CD4-positive, alpha-beta T cell treated with Interleukin-17A for 4 hours (primary cell): ENCODE measurements at places on chromosomes 6 and 20.
A peak's percentile ranks its signal among the peaks of the same experiment; 100 is the strongest.

DNA sequence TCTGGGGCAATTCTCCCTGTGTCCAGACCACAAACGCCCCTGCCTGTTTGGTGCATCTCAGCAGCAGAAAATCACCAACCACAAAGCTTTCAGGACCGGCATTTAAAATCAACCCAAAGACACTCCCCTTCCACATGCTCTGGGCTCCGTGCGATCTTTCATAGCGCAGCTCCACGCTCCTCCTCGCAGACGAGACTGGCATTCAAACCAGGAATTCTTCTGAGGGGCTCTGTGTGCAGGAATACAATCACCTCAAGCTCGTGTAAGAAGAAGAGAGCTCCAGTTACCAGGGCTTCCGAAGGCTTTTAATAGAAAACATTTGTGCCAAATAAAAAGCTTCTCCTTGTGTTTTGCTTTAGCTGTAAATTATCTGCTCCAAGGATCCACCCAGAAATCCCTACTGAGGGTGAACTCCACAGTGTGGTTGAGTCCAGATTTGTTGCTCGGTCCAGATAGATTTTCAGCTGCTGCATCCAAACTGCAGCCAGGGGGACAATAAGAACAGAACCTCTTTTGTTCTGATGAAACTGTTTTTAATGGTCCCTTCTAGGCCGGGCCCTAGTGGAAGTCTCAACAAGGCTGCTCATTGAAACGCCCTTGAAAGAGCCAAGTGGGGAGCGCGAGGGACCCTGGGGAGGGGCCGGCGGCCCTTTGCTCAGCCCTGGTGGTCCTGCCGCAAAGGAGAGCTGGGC is 16.4 kb upstream of the BMP7 start:
- DNase-seq = no peak

DNA sequence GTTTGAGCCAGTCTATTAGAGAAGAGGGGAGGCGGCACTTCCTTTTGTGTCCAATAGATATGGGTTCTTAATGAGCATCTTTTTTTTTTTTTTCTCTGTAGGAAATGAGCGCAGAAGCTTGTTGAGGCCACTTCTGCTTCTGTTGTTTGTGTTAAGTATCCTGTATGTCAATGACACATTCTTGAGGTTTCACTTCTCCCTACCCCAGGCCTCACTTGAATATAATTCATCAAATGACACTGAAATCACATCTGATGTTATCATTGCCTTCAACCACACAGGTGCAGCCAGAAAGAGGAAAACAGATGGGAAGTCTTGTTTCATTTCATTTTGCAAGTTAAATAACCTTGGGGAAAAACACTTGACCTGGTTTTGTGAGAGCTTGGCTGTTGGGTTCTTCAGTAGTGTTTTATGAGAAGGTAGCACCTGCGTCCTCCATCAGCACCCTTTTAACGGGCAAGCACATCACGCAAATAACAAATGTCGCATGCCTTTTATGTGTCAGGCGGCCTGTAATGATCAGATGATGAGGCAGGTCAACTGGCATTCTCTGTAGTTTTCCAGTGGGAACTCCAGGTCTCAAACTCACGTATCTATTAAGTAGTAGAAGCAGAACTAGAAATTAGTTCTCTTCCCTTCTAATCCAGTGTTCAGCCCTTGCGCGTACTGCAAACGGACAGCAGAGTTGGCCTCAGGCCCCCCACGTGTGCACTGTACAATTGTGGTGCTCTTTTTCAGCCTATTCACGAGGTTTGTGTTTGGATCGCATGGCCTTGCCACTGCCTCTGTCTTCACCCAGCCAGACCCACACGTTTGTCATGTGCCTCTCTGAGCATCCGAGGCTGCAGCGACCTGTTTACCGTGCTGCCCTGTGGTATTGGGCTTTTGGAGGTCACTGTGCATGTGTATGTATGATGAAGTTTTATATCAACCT is 23.5 kb downstream of the PLEKHG1 start:
- no peak for DNase-seq

DNA sequence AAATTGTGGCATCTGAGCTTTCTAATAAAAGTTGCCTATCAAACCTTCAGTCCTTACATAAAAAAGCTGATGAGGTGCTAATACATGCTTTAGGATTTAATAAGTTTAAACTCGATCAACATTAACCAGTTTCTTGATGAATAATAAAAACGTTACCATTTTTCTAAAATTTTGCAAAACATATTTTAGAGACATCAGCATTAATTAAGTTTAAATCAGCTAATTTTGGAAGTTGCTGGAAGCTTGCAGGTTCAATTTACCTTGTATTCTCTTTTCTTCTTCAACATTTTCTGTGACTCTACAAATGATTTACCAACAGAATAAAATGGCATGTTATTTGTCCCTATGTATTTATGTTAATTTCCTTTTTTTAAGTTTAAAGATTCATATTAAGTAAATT is 365.3 kb upstream of the OPRM1 start:
- DNase-seq = no peak

GRCh38 chr6:55941702-55942101 is 66.3 kb upstream of the BMP5 start:
- DNase-seq = no peak

GRCh38 chr6:79737172-79737571 is 106.0 kb downstream of the SH3BGRL2 start:
- DNase-seq = no peak

- DNase-seq = no peak
Observed at GRCh38 chr20:41387444-41387851, 20.8 kb upstream of the EMILIN3 start.

GRCh38 chr20:25067102-25067987 is 9.4 kb upstream of the ACSS1 start:
- DNase-seq = no peak

GRCh38 chr6:88848870-88849269 is 114.5 kb downstream of the RNGTT start:
- no peak for DNase-seq

DNA sequence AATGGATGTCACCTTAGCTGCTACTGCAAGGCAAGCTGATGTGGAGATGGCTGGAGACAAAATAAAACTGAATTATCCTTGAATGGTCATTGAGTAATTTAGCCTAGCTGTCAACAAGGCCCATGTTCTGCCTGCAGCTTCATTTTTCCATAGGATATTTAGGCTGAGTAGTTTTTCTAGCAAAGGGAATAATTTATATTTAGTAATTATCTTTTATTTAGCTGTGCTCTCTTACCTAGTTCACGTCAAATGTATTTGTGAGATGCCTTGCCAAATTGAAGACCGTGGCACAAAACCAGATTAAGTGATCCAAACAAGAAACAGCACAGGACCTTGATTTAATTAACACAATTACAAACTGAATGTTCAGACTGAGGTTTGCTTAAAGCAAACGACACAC is 77.4 kb upstream of the CEP162 start:
- no peak for DNase-seq

GRCh38 chr6:44217332-44218143 is 812 bp downstream of the MYMX start:
- DNase-seq = no peak

- peak; percentile 16 for DNase-seq
Observed at GRCh38 chr20:64256282-64256935, 861 bp downstream of the PCMTD2 start.

GRCh38 chr6:64062960-64063683 is 427.5 kb downstream of the PHF3 start:
- DNase-seq = no peak

- DNase-seq = no peak
Observed at GRCh38 chr20:41657655-41658054, 39.5 kb upstream of the CHD6 start.

DNA sequence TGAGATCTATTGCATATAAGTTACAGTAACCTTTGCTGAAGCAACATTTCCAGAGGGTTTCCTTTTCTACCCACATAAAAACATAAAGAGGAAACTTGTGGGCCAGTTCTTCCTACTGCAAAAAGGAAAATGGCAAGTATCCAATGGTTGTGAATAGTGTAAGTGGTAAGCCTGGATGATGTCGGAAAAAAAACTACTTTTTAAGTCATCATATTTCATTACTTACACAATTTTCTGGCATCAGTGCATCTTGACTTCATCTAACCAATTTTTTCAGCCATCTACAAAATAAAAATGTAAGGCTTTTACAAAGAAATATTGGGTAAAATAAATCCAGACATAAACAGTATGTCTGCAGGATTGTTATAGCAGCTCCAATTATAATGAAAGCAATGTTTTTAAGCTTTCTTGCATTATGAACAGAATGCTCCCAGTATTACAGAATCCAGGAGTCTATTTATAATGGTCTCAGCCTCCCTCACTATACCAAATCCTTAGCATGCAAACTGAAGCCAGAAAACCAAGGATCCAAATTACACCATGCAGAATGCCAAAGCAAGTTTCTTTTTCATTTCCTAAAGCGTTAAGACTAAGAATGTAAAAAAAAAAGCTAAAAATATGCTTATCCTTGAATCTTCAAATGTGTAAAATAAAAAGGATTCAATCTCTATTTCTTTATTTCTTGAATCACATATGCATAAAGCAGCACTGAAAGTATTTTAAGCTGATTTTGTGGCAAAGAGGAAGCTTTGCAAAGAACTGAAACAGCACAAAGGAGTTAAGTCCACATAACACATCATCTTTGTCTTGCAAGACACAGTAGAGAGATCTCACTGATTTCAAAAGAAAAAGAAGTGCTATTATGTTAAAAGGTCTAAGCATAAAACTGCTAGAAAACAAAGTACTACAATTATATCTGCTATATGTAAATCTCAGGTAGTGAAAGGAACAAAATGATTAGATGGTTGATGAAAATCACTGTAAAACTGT is 126.8 kb upstream of the HMGCLL1 start:
- DNase-seq = no peak

DNA sequence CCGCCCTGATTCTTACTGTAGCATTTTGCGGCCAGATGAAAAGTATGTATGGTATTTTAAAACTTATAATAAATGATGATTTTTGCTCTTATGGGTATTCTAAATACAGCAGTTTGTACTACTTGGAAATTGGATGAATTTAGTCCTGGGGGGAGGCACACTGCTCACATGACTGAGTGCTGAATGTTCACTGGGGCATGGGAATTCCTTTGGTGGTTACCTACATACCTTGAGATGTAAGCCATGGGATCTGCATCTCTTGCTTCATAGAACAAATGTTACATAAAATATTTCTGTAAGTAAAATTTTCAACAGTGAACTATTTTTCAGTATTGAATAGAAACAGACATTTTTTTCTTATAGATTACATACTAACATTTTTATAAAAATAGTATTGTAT is 71.1 kb downstream of the FIG4 start:
- DNase-seq = no peak

DNA sequence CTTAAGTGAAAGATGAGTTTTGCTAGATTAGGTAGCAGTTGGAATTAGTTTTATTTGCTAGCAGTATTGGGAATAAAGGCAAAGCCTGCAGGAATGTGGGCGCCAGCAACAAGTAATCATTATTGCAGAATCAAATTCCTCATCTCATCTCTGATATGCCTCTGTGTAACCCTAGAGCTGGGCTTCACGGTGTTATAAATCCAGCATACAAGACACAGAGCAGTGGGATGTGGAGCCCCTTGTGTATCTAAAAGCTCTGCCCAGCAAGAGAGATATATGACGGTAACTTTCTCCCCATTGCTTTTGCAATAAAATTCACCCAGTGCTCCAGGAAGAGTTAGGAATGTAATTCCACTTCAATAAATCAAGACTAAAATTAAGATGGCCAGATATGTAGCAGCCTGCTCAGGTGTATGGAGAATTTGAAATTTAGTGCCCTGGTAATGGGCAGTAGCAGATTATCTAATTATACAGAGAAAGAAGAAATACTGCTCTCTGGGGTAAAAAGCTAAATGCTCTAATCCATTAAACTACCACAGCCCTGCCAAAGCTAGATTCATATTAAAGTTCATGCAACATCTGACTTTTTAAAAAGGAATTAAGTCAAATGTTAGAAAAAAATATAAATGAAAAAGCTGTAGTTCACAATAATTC is 5.6 kb upstream of the BLOC1S5 start:
- no peak for DNase-seq

DNA sequence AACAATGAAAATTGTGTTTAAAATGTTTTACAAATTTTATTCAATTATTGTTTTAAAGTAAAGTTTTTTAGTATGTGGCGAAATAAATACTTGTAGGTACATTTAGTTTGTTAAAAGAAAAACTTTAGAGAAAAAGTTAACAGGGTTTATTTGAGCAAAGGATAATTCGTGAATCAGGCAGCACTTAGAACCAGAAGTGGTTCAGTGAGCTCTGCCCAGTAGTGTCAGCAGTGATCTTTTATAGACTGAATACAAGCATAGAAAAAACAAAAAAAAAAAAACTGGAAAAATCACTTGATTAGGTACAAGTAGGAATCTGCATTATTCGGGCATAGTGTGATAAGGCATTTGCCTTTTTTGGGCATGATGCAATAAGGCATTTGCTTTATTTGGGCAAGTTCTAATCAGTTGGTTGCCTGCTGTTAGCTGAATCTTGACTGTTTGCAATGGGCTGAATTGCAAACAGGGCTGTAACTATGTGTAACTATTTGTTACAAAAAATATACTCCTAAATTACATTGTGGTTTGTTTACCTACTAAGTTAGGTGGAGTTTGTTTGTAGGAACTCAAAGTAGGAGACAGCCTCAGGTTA is 122.9 kb upstream of the MMS22L start:
- DNase-seq = no peak

DNA sequence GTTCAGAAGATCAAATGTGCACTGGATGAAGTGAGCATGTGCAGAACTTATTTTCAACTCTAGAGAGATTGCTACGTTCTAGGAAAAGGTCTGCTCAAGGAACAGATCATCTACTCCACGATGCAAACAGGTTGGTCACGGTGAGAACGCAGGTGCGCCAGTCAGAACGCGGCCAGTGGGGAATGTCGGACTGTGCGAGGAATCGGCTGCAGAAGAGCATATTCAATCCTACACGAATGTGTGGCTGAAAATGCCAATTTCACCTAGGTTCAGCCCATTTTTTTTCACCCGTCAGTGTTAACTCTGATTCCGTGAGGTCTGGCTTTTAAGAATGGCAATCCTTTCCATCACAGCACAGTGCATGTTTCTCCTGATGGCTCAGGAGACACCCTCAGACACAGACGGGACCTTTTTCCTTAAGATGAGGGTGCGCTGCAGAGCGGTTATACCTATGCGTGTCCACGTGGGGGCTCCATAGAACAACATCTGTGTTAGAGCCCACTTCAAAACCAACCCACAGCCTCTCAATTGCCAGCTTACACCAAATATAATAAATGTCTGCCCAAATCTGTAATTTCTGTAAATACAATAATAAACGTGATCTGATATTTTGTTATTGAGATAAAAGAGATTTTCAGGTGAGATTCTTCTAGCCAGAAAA is 250.4 kb downstream of the FOXA2 start:
- peak; percentile 24 for DNase-seq

DNA sequence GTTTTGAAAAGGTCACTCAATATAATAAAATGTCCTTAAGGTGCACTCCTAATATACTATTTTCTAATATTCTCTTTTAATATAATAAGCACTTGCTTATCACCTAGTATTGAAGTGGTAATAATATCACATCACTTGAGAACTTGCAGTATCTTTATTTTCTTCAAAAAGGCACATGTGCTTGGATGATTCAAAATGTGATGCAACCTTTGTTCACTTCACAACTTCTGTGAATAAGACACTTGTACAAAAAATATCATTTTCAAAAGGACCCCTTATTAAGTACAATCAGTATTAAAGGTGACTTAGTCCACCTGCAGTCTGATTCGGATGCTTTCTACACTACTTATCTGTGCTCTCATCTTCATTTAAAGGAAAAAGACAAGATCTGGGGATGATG is 3.4 kb downstream of the PRELID3B start:
- DNase-seq = no peak

GRCh38 chr20:50843331-50844276 is 48.7 kb downstream of the BCAS4 start:
- no peak for DNase-seq

- DNase-seq = peak; percentile 39
Observed at GRCh38 chr20:33947709-33948295, 45.9 kb upstream of the RALY start.
